ENCODE measurements at places on chromosomes 16 and 17. TPM values are rescaled to one million over a fixed set of nuclear protein-coding genes. Genes with fewer than 3 reads are reported as not detected.

The TBC1D3E gene
- total RNA-seq = not detected

The VPS35 gene
- total RNA-seq = 94.1 TPM

The PERCC1 gene
- not detected for total RNA-seq

The PDF gene
- 11.8 TPM for total RNA-seq

The DPEP3 gene
- not detected for total RNA-seq

The WNT3 gene
- total RNA-seq = 0.37 TPM

The FBXO39 gene
- total RNA-seq = not detected

The TMEM114 gene
- not detected for total RNA-seq

The SEC14L1 gene
- 36.0 TPM for total RNA-seq

The CRYBA1 gene
- not detected for total RNA-seq

Data from subcutaneous preadipocyte (primary cell).